ENCODE measurements at places on chromosomes 7 and 10. TPM values are rescaled to one million over a fixed set of nuclear protein-coding genes. Genes with fewer than 3 reads are reported as not detected.

Gene RAB19
- total RNA-seq = not detected

Gene CDH23
- 12.2 TPM for total RNA-seq

- no peak for DNase-seq
Observed at GRCh38 chr10:88763441-88763840, 3.6 kb downstream of the LIPN start.

GRCh38 chr10:97503406-97503805, 4.7 kb downstream of the UBTD1 start:
- no peak for DNase-seq

Measured in tongue (tissue), 3 donors.